ENCODE measurements at places on chromosomes 7 and 10.

DNA sequence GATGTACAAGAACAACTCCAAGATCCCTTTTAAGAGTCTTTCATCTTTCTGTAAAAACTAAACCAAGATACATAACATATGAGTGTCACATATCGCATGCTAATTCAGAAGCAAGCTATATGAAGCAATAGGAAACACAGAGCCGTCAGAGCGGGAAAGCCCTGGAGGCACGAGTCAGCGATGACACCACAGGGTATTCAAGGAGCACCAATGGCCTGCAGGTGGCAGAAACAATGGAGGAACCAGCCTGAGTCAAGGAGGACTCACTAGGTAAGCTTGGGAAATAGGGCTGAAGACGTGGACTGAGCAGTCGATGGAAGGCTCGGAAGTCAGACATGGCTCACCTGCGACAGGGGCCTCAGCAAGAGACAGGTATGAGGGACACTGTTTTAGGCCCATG is 214.4 kb downstream of the FAM107B start:
- DNase-seq, result no peak

DNA sequence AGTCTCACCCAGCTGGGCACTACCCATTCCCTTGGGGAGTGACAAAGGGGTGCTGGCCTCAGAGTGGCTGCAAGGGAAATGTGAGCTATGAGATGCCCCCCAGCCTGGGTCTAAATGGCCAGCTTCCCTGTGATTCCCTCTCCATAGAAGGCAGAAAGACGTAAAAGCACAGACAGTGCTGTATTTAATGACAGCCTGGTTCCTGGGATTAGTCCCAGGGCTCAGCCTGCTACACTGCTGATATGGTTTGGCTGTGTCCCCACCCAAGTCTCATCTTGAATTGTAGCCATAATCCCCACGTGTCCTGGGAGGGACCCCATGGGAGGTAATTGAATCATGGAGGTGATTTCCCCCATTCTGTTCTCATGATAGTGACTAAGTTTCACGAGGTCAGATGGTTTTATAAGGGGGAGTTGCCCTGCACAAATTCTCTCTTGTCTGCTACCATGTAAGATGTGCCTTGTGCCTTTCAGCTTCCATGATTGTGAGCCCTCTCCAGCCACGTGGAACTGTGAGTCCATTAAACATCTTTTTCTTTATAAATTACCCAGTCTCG is 23.9 kb upstream of the CALN1 start:
- DNase-seq, result peak; percentile 20

DNA sequence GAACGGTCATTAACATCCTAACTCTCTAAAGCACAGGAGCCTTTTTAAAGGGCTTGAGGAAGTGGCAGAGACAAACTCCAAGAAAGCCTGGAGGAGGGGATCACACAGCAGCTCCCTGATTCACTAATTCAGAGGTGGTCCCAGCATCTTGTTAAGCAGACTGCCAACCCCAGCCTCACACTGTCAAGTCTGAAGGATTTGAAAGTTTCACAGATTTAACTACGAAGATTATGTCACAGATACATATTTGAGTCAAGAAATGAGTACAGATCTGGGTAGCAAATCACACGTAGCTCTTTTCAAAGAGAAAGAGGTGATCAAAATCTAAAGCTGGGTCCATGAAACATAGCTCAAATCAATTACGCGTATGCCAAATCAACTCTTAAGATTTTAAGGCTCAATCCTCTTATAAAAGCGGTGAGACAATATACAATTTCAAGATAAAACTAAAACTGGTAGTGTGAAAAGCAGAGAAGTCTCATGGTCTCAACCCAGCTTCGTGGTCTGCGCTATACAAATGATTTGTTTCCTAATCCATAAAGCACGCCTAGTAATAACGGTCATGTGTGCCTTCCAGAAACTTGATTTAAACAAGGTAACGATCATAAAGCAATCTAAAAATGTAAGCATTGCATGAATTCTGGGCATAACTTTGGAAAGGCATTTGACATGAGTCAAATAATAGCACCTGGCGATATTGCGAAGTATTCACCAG is 229.9 kb upstream of the MKLN1 start:
- no peak for DNase-seq

DNA sequence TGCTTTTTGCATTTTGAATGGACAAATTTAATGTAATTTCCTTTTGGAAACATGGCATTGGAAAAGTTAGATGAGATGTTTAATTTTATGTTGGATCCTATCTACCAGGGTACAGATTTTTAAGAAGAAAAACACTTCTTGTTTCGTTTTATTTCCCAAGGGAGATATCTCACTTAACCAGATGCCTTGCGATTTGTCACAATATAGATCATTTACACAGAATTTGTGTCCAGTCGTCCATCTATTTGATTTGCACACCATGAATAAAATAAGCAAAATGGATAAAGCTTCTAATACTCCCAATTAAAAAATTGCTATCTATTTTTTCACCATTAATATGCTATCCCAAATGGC is 25.7 kb downstream of the HDAC9 start:
- DNase-seq, result no peak

DNA sequence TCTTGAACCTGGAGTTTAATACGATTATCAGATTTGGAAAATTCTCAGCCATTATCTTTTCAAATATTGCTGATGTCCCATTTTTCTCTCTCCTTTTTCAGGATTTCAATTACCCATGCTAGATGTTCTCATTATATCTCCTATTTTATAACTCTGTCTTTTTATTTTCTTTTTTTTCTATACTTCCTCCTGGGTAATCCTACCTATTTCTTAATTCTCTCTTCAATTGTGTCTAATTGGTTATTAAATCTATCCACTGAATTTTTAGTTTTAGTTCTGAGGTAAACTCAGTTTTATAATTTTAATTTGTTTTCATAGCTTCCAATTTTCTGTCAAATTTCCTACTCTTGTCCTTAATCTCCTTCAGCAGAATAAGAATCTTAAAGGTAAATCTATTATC is 15.6 kb downstream of the STEAP1 start:
- DNase-seq, result no peak

DNA sequence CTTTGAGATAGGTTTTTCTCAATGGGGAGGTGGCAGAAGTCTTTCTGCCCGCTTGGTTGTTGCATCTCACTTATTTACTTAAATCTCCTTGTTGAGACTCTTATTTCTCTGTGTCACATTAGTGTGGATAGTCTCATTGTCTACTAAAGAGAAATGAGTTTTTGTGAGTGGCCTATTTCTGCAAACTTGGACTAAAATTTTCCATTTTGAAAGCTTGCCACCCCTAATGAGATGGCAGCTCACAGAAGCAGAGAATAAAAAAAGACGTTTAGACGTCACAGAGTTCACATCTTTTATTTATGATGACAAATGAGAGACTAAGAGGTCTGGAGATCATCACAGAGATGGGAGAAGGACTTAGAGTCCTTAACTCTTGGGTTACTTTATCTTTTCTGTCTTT is 262.7 kb upstream of the PHYHIPL start:
- DNase-seq, result no peak

DNA sequence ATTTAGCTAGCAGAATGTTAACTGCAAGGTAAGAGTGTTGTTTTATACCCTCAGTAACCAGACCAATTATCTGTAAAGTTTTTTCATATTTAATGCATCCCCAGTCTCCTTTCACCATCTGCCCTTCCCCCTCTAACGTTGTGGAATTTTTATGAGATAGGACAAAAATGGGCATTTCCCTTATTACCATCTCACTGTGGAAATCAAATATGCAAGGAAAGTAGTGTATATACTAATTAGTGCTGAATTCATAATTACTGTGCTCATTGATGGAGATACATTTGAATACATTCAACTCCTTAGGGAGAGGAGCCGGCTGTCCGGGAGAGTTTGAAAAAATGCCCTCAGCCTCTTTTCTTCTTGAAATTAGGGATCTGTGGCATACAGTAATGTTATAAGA is 423.4 kb upstream of the MGMT start:
- DNase-seq, result no peak

DNA sequence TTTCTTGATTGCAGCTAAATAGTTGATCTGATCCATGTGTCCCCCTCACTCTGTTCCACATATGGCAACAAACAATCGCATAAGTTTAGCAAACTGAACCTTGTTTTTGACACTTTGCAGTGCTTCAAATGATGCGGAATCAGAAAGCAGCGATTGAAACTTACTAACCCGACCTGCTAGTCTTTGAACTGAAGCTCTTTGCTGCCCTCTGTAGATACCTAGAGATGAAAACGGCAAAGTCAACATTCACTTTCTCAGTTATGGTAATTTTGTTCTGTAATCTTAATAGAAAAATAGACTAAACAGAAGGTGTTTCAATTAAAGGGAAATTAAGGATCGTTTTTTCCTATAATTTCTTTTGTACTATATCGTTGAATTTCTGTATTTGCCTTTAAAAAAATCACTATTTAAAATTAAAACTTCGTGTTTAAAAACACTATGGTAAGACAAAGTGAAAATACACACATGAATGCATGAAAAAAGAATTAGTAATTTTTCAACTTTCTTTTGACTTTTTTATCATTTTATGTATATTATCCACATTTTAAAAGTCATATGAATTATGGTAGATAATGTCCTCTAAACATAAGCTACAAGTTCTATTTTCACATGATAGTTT is 276.5 kb downstream of the MAGI2 start:
- peak; percentile 10 for DNase-seq

GRCh38 chr7:16564023-16564380 is 37.4 kb downstream of the LRRC72 start:
- DNase-seq, result no peak

DNA sequence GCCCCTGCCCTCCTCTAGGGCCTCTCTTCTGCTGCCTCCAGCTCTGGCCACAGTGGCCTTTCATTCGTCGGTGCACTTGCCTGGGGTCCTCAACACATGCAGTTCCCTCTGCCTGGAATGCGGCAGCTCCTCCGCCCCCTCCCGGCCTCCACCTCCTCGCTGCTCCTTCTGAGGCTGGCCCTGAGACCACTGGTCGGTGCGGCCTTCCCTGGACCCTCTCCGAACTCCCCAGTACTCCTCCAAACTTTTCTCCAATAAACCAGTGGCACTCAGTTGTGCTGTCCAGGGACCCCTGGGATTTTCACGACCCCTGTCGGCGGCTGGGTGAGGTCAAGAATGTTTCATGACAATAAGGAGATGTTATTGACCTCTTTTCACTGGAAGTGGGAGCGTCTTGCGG is 53.5 kb downstream of the BMS1 start:
- no peak for DNase-seq

GRCh38 chr7:122881324-122881723 is 4.9 kb downstream of the CADPS2 start:
- no peak for DNase-seq

- DNase-seq, result peak; percentile 71
These were observed 59.8 kb downstream of the RAMP3 start for GRCh38 chr7:45217358-45217757.

Measured in WERI-Rb-1 (cell line).